Colonic mucosa (tissue), 4 donors: ENCODE measurements at places on chromosomes 6 and 20. TPM values are rescaled to one million over a fixed set of nuclear protein-coding genes. Genes with fewer than 3 reads are reported as not detected.

OR2H1 gene
- not detected for total RNA-seq

GRCh38 chr6:144353871-144354314, 68.8 kb downstream of the UTRN start:
- H3K4me3 ChIP-seq: no peak overlapping the region
- H3K27me3 ChIP-seq: no peaks in the 10 kb centered on the region
- H3K4me1 ChIP-seq: no peaks in the 10 kb centered on the region
- DNase-seq: no peak

DNA sequence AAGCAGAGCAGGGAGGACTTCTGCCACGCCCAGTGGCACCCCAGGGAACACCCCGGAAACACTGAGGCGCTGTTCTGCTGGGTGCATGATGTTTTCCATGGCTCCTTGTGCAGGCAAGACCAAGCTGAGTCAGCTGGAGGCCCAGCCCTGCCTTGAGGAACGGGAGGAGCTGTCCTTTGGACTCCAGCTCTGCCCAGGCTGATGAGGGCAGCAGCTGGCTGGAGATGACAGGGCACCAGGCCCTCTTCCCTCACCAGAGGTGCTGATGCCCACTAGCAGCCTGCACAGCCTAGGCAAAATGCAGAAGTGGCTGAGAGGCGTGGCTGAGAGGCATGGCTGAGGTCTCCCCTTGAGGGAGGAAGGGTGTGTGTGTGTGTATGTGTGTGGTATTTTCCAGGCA, 2.4 kb downstream of the C6orf132 start:
- peaks cover 17% of the 10 kb centered on the region for H3K4me1 ChIP-seq
- peak overlapping the region; percentile 85 for H3K27ac ChIP-seq
- no peaks in the 10 kb centered on the region for H3K36me3 ChIP-seq
- DNase-seq: peak; percentile 87

- H3K4me1 ChIP-seq: peaks cover 3% of the 10 kb centered on the region
- H3K27me3 ChIP-seq: no peaks in the 10 kb centered on the region
- no peaks in the 10 kb centered on the region for H3K36me3 ChIP-seq
These were observed 34.5 kb upstream of the FUCA2 start for GRCh38 chr6:143545976-143546547.

DNA sequence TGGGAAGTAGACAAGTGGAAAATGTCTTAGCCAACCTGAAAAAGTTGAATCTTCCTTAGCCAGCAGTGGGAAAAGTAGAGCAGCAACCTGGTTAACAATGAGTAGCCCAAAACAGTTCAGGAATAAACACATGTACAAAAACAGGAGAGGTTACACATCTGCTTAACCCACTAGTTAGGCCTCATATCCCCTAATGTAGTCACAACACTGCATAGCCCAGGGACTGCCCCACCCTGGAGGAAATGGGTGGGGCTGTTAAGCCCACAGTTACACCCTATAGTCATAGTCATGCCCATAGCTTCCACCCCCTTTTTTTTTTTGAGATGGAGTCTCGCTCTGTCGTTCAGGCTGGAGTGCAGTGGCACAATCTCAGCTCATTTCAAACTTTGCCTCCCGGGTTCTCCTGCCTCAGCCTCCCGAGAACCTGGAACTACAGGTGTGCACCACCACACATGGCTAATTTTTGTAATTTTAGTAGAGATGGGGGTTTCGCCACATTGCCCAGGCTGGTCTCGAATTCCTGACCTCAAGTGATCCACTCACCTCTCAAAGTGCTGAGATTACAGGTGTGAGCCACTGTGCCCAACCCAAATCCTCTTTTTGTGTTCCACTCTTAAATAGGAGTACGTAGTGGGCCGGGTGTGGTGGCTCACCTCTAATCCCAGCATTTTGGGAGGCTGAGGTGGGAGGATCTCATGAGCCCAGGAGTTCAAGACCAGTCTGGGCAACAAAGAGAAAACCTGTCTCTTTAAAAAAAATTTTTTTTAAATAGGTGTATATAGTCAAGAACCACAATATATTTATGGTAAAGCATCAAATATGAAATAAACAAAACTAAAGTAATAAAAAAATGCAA, 24.5 kb downstream of the ILRUN start:
- no peak overlapping the region for H3K4me3 ChIP-seq
- H3K4me1 ChIP-seq: peaks cover 9% of the 10 kb centered on the region
- H3K27me3 ChIP-seq: no peaks in the 10 kb centered on the region
- DNase-seq: peak; percentile 65
- H3K27ac ChIP-seq: peak overlapping the region; percentile 38
- H3K36me3 ChIP-seq: no peaks in the 10 kb centered on the region

DNA sequence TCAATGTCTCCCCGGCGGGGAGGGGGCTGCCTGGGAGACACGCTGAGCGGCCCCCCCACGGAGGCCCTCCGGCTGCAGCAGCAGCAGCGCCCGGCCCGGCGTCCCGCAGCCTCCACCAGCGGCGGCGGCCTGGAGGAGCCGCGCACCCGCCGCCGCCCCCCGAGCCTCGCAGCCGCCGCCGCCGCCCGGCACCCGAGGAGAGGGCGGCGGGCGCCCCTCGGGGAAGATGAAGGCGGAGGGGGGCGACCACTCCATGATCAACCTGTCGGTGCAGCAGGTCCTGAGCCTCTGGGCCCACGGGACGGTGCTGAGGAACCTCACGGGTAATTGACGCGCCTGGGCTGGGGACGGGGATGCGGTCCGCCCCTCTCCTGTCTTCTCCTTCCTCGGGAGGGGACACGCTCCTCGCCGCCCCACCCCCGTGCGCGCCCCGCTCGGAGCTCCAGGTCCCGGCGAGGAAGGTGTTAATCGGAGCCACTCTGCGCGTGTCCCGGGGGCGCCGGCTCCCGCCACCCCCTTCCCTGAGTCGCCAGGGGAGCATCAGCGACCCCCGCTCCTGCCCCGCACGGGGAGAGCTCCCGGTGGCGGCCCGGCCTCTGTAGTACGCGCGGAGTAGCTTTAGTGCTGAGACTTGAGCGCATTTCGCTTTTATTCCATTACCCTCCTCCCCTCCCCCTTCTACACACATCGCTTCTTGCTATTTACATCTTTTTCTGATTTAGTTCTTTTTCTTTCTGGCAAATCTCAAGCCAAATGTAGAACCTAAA, 686 bp downstream of the TMEM170B start:
- H3K4me1 ChIP-seq: no peaks in the 10 kb centered on the region
- peak overlapping the region; percentile 48 for H3K27ac ChIP-seq
- peak; percentile 28 for DNase-seq
